ENCODE measurements at places on chromosomes 5 and 9.

DNA sequence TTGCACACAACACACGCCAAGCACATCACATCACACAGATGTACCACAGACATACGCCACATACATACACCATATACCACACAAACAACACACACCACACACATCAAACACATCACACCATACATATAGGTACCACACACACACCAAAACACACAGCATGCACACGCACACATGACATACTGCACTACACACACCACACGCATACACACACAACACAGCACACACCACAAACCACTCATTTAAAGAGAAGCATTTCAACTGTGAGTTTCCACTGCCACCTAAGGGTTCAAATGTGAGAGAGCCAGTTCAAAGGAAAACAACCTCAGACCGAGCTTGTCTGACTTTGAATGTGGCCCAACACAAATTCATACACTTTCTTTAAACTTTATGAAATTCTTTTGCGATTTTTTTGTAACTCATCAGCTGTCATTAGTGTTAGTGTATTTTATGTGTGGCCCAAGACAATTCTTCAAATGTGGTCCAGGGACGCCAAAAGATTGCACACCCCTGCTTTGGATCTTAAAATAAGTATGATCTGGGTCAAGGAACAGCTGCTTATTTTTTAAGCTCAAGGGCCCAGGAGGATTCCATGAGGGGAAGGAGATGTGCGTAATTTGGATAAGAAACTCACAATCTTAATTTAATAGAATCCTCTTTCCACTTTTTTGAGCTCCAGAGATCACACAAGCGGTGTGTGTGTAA lies 494.6 kb downstream of the GADD45G start:
- no peak for DNase-seq

DNA sequence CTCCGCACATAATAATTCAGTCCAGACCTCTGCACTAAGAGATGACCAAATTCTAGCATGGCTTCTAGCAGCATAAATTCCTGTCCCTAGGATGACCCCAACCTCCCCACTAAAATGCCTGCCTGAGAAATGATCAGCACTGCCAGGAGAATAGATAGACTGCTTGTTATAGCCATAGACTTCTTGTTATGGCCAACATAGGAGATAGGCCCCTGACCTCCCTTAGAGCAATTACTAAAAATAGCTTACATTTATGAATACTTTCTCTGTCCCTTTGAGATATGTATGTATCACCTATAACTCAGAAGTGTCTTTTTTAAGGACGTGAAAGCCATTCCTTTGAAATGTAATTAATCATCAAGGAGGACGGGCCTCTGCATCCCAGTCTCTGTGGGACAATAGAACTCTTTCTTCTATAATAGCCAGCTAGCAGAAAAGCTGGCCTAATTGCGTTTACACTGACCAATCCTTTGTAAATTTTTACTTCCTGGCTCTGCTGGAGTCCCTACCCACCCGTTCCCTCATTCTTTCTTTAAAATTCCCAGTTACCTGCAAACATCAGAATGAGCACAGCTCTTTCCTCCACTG lies 1002.7 kb downstream of the CDH18 start:
- no peak for DNase-seq

DNA sequence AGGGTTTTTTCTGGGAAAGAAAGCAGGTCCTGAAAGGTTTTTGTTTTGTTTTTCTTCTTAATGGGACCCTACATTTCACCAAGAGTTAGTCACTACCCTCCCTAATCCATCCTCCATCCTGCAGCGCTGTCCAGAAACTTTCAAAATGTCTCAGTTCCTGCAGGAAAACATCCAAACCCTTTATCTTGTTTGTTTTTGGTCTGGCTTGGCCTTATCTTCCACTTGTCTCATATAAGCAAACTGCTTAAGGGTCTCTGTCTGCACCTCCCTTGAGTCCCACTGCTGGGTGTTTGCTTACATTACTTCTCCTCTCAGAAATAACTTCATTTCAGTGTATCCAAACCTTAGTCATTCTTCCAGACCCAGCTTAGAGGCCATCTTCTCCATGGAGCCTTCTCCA lies 11.0 kb upstream of the TRAF1 start:
- DNase-seq = no peak

GRCh38 chr5:130164966-130165365 lies 260.7 kb downstream of the CHSY3 start:
- DNase-seq = no peak

- peak; percentile 67 for DNase-seq
Measured at GRCh38 chr5:118906947-118907346, 81.4 kb downstream of the DTWD2 start.

- no peak for DNase-seq
Measured at GRCh38 chr9:36976371-36977030, 57.6 kb downstream of the PAX5 start.

- no peak for DNase-seq
Measured at GRCh38 chr5:14726066-14726838, 61.7 kb downstream of the OTULIN start.

- no peak for DNase-seq
Measured at GRCh38 chr5:83556190-83556589, 84.6 kb downstream of the VCAN start.

GRCh38 chr5:142527234-142527633 lies 158.7 kb downstream of the FGF1 start:
- DNase-seq = no peak

GRCh38 chr5:109191153-109191558 lies 218.6 kb downstream of the PJA2 start:
- peak; percentile 26 for DNase-seq

GRCh38 chr5:150241298-150242160 lies 48.0 kb downstream of the CAMK2A start:
- no peak for DNase-seq

DNA sequence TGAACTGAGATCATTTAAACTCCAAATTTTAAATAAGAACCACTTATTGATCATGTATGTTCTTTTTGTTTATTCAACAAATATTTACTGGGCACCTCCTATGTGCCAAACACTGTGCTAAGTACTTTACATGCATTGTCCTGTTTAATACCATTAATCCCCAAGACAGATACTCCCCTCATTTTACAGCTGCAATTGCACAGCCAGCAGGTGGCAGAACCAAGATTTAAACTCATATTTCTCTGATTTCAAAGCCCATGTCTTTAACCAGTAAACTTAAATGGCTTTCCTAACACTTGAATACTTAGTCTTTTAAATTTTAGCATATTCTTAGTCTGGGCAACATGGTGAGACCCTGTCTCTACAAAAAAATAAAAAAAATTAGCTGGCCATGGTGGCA lies 43.4 kb upstream of the KIAA1958 start:
- no peak for DNase-seq

DNA sequence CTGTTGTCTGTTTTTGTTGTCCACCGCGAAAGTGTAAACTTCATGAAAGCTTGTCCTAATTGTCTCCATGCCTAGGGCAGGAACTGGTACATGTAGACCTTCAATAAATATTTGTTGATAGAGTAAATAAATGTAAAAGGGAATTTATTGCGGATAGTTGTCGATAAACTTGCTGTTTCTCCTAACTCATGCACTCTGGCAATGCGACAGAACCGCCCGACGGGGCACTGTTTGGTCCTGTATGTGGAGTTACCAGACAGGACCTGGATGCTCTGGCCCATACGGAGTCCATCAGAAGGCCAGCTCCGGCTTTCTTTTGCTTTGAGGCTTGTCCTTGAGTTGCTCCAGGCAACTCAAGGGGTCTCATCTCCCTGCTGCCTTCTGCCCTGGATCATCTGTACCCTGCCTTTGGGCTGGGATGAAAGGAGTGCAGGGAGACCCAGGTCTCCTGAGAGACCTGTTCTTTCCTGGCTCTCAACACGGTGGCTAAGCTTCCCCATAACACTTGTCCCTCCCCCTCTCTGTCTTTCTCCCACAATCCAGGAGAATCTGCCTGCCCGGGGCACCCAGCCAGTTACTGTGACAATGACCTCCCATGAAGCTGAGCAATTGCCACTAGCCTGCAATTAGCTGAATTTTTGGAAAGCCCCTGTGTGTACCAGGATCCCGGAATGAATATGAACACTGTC lies 149.5 kb upstream of the PTCH1 start:
- no peak for DNase-seq

DNA sequence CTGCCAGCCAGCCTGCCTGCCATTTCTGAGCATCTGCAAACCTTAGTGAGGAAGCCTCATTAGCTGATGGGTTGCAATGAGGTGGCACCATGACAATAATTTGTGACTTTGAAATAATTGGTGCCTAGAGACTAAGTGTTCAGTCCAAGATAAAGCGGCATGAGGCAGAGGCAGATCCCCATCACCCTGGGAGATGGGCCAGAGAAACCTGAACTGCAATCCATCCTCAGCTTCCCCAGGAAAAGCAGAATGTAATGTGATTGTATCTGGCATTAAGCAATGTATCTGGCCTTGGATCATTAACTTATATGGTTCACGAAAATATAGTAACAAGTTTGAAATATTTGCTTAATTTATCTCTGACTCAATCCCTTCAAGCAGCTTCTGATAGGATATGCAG lies 101.0 kb downstream of the SPOCK1 start:
- no peak for DNase-seq

DNA sequence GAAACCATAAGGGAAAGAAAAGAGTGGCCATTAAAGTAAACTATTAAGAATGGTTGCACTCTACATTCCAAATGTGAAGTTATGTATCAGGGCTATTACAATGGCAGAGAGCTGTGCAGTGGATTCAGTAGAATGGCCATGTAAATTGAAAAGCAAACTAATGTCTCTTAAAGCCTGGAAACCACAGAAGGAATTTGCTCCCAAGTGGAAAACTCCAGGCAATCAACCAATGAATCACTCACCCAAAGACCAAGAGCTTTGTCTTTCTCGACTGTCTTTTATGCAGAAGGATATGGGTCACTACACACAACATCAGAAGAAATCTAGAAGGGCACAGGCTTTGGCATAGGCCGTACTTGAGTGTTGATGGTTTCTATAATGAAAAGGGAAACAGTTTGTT lies 114.9 kb downstream of the TLE1 start:
- peak; percentile 91 for DNase-seq

GRCh38 chr5:167821669-167822068 lies 469.8 kb upstream of the WWC1 start:
- no peak for DNase-seq

DNA sequence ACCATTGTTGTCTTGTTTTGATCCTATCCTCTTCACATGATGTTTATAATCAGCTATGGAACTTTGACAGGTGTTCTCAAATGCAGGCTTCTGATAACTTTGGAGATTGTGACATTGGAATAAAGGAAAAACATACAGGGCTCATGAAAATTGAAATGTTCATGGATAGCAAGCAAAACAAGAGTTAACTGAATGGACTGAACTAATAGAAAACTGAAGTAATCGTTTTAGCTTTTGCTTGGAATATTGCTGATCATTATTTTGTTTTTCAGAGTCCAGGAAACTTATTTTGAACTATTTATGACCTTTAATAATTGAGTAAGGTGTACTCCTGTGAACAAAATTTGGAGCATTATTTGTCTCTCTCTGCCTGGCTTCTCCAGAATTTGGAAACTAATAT lies 436.7 kb upstream of the CDH9 start:
- no peak for DNase-seq

DNA sequence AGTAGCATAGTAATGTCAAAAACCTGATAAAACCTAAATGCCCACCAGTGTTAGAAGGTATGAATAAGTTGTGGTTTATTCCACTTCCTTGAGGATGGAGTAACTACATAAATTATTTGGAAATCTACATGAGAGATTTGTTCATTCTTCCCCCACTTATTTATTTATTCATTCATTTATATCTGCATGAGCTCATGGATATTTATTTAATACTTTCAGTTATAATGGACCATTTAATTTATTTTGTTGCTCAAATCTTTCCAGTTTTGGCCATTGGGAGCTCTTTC lies 223.8 kb upstream of the S1PR3 start:
- no peak for DNase-seq

DNA sequence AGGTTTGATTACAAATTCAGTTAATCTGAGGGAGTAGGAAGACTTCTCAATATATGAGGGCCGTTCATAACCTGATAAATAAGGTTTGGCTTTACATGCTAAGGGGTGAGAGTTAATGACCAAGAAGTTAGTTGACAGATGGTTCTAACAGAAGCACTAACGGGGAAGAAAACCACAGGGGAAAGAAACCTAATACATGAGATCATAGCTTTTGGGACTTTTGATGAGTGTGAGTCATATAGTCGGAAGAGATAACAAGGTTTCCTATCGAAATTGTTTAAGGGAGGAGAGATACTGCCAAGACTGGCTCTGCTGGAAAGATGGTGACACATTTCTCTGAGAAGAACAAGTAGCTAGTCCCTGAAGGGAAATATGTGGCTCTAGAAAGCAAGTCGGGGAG lies 140.1 kb downstream of the COX7C start:
- no peak for DNase-seq

- no peak for DNase-seq
Measured at GRCh38 chr9:101018467-101018866, 10.1 kb upstream of the PLPPR1 start.

DNA sequence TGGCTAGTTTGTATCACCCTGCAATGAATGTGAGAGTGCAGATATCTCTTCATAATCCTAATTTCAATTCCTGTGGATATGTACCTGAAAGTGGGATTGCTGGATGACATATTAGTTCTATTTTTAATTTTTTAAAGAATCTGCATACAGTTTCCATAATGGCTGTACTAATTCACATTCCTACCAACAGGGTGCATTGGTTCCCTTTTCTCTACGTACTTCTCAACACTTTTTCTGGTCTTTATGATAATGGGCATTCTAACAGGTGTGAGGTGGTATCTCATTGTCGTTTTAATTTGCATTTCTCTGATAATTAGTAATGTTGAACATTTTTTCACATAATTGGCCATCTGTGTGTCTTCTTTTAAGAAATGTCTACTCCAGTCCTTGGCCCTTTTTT lies 927.5 kb downstream of the DTWD2 start:
- no peak for DNase-seq

- DNase-seq = peak; percentile 81
Measured at GRCh38 chr5:179731791-179732411, 721 bp upstream of the MAML1 start.

GRCh38 chr5:146079695-146080373 lies 25.5 kb downstream of the PLAC8L1 start:
- DNase-seq = no peak

GRCh38 chr5:132363431-132364112 lies 5.9 kb upstream of the SLC22A5 start:
- DNase-seq = peak; percentile 94

DNA sequence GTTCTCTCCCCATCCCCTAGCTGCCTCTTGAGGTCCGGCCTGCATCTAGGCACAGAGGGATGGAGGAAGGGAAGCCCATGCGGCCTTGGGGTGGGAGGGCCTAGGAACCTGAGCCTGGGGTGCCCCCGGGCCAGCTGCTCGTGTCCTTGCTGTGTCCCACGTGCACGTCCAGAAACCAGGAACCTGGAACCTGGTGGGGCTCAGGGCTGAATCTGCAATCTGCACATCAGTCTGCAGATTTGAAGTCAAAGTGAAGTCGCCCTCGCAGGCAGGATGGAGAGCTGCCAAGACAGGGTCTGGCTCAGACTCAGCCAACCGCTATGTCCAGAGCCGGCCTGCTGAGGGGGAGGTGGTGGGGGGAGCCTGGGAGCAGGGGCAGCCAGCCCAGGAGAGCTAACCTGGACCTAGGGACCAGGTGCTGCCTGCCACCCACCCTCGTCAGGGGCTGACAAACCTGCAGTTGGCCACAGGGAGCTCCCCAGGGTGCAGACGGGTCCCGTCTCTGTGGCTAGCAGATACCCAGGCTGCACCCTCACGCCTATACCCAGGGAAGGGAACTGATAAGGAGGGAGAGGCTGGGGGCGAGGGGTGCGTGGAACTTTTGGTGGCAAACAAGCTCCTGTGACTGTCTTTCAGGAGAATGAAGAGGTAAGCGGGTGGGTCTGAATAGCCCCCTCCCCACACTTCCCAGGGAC lies 103.5 kb upstream of the SIMC1 start:
- no peak for DNase-seq

- no peak for DNase-seq
Measured at GRCh38 chr5:180424094-180424493, 70.1 kb upstream of the CNOT6 start.

Measured in epithelial cell of proximal tubule (primary cell).